ENCODE measurements at places on chromosomes 2 and 18.

- no peak for DNase-seq
Observed at GRCh38 chr18:51089691-51090090, 59.7 kb downstream of the SMAD4 start.

DNA sequence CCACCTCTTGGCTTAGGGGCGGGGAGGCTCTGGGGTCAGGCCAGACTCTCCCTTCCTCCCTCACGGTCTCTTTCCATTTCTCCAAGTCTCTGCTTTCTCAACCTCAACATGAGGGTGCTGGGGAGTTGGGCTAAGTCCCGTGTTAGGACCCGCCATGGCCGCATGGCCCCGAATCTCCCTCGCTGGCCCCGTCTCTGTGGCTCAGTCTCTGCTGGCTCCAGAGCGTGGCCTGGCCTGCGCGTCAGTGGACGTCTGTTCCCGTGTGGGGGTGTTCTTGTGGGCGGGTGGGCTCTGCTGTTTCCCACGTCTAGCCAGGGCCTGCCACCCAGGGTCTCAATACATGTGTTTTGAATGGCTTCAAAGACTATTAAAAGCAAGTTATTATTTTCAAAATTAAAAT lies 12.4 kb downstream of the ALLC start:
- no peak for DNase-seq

DNA sequence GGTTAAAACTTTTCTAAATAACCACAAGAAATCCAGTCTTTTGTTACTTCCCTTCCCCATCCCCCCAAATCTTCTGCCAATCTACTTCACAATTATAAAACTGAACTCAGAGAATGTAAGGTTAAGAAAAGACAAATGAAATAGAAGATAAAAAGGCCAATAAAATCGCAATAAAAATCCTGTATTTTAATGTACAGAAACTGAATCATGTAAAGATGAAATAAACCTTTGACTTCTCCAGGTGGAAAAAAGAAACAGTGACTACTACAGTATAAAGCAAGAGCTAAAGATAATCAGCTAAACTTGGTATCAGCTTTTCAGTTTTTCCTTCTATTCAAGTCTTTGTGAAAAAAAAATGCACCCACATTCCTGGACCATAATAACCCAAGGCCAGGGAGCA lies 1.7 kb downstream of the SYT4 start:
- no peak for DNase-seq

DNA sequence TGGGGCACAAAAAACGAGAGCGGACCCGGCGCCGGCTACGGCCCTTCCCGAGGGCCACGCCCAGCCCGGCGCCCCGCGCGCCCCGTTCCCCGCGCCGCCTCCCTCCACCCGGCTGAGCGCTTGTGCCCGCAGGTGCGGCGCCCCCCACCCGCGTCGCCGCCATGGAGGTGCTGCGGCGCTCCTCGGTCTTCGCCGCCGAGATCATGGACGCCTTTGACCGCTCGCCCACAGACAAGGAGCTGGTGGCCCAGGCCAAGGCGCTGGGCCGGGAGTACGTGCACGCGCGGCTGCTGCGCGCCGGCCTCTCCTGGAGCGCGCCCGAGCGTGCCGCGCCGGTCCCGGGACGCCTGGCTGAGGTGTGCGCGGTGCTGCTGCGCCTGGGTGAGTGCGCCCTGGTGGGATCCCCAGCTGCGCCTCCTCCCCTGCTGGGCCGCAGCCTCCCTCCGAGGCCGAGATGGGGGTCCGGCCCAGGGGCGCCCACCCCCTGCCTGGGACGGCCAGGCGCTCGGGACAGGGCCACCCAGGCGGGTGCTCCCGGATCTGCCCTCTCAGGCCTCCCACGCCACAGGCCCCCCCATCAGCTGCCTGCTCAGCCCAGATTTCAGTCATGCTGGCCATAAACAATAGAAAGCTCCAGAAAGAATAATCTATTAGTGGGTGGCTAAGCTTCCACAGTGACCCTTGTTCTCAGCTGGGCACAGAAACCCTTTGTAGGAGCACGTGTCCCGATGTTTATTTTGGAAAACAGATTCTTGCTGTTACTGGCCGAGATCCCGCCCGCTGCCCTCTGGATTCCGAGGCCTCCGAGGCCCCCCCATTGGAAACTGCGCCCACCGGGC lies 997 bp downstream of the BOK start:
- no peak for DNase-seq

GRCh38 chr18:77062518-77063003 lies 70.0 kb downstream of the MBP start:
- no peak for DNase-seq

GRCh38 chr2:105313877-105314276 lies 15.7 kb downstream of the TGFBRAP1 start:
- no peak for DNase-seq

DNA sequence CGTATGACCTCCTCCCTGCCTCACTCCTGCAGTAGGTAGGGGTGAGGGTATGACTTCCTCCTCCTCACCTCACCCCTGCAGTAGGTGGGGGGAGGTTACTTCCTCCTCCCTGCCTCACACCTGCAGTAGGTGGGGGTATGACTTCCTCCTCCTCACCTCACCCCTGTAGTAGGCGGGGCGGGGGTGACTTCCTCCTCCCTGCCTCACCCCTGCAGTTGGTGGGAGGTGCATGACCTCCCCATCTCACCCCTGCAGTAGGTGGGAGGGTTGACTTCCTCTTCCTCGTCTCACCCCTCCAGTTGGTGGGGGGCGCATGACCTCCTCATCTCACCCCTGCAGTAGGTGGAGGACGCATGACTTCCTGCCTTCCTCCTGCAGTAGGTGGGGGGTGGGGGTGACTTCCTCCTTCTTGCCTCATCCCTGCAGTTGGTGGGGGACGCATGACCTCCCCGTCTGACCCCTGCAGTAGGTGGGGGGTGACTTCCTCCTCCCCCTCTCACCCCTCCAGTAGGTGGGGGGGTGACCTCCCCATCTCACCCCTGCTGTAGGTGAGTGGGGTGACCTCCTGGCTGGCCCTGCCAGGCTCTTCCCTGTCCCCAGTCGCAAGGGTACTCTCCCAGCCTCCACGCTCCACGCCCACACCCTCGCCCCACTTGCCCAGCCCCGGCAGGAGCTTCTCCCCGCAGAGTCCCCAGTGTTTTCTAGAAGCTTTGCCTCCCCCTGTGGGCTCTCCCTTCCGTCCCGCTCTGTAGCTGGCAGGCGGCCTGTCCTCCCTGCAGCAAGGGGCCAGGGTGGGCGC lies 39.3 kb downstream of the TSHZ1 start:
- no peak for DNase-seq

DNA sequence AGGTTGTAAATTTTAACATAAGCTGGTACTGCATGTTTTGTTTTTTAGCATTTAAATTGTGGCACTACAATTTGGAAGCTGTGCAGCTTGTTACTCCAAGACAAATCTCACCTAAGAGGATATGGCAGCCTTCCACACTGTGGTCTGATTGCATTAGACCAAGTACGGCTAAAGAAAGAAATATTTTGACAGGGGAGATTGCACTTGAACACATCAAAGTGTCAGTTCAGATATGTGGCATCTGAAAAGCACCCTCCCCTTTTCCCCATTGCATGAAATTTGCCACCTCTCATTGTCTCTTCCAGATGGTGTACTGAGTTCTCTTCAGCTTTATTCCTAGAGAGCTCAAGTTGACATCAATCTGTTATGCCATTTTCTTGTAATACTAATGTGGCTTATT lies 295.9 kb downstream of the ERBB4 start:
- no peak for DNase-seq

DNA sequence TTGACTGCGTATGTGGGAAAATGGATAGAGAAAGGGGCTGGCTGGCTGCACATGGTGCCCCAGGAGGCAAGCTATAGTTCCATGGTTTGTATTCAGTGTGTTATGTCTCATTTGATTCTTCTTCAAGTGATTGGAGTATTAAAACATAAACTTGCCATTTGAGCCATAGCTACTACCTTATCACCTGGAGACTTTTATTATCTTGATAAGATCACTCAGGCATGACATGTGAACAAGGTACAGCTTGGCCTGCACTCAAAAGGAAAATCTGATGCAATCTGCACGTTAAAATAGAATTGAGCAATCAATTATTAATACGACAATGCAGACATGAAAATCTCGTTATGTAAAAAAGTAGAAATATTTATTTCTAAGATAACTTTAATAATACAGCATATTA lies 116.9 kb downstream of the RND3 start:
- no peak for DNase-seq

GRCh38 chr2:173431191-173431590 lies 76.5 kb downstream of the CDCA7 start:
- DNase-seq, result no peak

DNA sequence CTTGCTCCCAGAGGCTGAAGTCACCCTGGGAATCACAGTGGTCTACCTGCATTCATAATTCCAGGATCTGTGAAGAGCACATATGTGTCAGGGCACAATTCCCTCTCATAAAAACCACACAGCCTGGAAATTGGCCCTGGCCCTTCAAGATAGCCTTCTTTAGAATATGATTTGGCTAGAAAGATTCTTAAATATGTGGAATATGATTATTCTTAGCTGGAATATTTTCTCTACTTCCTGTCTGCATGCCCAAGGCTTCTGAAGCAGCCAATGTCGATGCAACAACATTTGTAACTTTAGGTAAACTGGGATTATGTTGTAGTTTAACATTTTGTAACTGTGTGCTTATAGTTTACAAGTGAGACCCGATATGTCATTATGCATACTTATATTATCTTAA lies 24.2 kb downstream of the ICOS start:
- DNase-seq, result no peak

DNA sequence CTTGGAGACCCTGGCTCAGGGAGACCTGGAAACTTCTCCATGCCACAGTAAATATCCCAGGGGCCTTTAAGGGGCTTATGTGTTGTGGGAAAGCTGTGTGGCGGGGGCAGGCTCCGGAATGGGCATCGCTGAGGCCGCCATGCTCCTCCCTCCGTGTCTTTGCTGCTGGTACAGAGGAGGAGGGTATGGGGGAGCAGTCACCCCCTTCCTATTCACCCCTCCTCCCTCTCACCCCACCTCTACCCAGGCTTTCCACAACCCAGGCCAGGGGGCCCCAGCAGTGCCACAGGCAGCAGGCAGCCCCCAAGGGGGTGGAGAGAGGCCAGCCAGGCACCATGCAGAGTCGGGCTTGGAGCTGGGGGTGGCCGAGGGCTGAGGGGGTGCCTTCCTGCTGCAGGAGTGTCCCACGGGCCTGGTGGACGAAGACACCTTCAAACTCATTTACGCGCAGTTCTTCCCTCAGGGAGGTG lies 28.0 kb upstream of the FAHD2A start:
- no peak for DNase-seq

- DNase-seq, result no peak
Observed at GRCh38 chr2:216033403-216033802, 20.1 kb upstream of the MREG start.

- DNase-seq, result no peak
Observed at GRCh38 chr18:58235001-58235436, 191.0 kb downstream of the NEDD4L start.

- no peak for DNase-seq
Observed at GRCh38 chr2:65415091-65415490, 17.3 kb downstream of the SPRED2 start.

- no peak for DNase-seq
Observed at GRCh38 chr18:5166606-5167280, 30.3 kb downstream of the AKAIN1 start.

DNA sequence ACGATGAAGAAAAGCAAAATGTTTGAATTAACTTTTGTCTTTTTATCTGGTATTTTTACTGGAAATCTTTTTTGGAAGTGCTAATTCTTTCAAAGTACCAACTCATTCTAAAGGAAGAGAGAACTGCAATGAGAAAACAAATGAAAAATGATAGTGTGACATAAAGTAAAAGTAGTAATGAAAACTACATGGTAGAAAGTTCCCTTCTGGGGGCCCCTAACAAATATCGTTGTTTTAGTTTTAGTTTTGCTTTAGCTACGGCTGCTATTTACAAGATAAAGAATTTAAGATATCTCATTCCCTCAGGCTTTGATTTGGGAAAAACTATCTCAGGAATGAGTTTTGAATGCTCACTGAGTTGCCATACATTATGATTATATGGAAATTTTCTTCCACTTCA lies 161.4 kb downstream of the XIRP2 start:
- no peak for DNase-seq

DNA sequence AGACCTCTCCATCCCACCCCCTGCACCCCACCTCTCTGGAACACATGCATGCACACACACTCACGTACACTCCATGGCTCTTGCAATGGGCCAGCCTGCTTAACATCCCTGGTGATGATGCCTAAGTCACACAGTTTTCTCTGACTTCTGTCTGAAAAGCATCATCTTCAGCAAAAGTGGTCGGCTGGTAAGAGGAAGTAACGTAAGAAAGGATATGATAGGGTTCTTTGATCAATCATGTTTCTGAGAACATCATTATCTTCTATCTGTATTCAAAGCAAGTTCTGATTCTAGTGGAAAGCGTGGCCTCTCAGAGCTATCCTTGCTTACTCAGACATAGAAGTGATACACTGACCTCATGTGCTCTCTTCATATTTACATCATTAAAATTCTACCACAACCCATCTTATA lies 11.4 kb upstream of the NDUFV2 start:
- no peak for DNase-seq

GRCh38 chr2:233353101-233353768 lies 1.1 kb upstream of the DGKD start:
- no peak for DNase-seq

- DNase-seq, result no peak
Observed at GRCh38 chr18:31702449-31702848, 18.1 kb upstream of the B4GALT6 start.

DNA sequence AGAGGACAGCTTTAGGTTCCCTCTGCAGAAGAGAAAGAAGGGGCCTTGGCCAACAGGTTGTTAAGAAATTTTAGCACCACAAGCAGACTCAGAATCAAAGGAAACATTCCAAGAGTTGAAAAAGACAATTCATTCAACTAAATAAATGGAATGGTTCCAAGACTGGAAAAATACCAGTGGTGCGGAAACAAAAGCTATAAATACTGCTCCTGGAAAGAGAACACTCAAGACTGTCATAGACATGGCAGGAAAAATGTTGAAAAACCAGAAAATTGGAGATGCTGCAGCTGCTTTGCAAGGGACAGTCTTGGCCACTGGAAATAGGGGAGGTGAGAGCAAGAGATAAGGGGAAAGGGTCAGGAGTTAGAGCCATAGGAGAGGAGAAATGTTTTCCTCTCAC lies 312.7 kb upstream of the CYRIA start:
- no peak for DNase-seq

GRCh38 chr2:227430639-227431038 lies 41.3 kb upstream of the AGFG1 start:
- DNase-seq, result no peak

DNA sequence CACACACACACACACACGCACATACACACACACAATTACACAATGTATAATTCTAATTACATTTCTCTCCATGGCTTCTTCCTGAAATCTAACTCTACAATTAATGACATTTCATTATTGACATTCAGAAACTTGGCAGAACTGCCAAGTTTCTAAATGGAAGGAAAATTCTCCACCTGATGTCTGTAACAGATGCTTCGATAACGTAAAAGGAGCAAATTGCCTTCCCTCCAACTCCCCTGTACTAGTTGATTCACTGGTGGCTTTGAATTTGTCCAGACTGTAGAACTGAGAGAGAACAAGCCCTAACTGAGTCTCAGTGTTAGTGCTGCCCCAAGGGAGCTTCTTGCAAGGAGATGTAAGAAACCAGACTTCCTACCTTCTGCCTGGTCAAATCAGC lies 255.1 kb upstream of the TMEM200C start:
- no peak for DNase-seq

Data from stimulated activated CD4-positive, alpha-beta T cell treated with anti-CD3 and anti-CD28 coated beads, Interleukin-1b, Interleukin-23, amount 100 ng/mL, for 1 hour (primary cell).